ENCODE measurements at places on chromosomes 1 and 21. TPM values are rescaled to one million over a fixed set of nuclear protein-coding genes. Genes with fewer than 3 reads are reported as not detected.

The RGL1 gene
- total RNA-seq, result 15.5 TPM

The LIN28A gene
- not detected for total RNA-seq

The GUCA2A gene
- total RNA-seq, result not detected

The ZC3H12A gene
- total RNA-seq, result 4.3 TPM

The ANKRD65 gene
- total RNA-seq, result 3.2 TPM

The FAM110D gene
- total RNA-seq, result 4.1 TPM

The TIPRL gene
- total RNA-seq, result 23.8 TPM

The C21orf91 gene
- 15.1 TPM for total RNA-seq

The NTNG1 gene
- 0.54 TPM for total RNA-seq

The LORICRIN gene
- not detected for total RNA-seq

The ADAMTS5 gene
- total RNA-seq, result 20.6 TPM

The EPHX1 gene
- 533 TPM for total RNA-seq

Data from thyroid gland (tissue), 4 donors.